Head of caudate nucleus (tissue), 42 donors: ENCODE measurements at places on chromosomes 16 and 17.

- no peak for DNase-seq
Observed at GRCh38 chr17:76432712-76433336, 20.1 kb downstream of the UBE2O start.

GRCh38 chr17:43760254-43760852 lies 1.8 kb upstream of the SOST start:
- DNase-seq: peak; percentile 95

GRCh38 chr17:6517062-6517461 lies 39.3 kb downstream of the PITPNM3 start:
- no peak for DNase-seq

GRCh38 chr17:81563861-81564586 lies 11.9 kb upstream of the FAAP100 start:
- no peak for DNase-seq
